ENCODE measurements at places on chromosomes 1 and 21. TPM values are rescaled to one million over a fixed set of nuclear protein-coding genes. Genes with fewer than 3 reads are reported as not detected.

The IKBKE gene
- 0.94 TPM for total RNA-seq

The CBR3 gene
- 4.9 TPM for total RNA-seq

The FBXO2 gene
- total RNA-seq, result 7.9 TPM

The OR2AK2 gene
- total RNA-seq, result not detected

The S100A2 gene
- not detected for total RNA-seq

The CD52 gene
- total RNA-seq, result 14.3 TPM

The FABP3 gene
- total RNA-seq, result 2,432 TPM

The RXRG gene
- total RNA-seq, result 2.4 TPM

The CSDE1 gene
- 652 TPM for total RNA-seq

The CYB561D1 gene
- total RNA-seq, result 5.8 TPM

The KCNE2 gene
- total RNA-seq, result not detected

The PLA2G4A gene
- total RNA-seq, result 7.8 TPM

The STUM gene
- total RNA-seq, result 0.42 TPM

The PDC gene
- not detected for total RNA-seq

The ZNF648 gene
- not detected for total RNA-seq

The FYB2 gene
- 1.9 TPM for total RNA-seq

The LYPD8 gene
- not detected for total RNA-seq

The PRDM16 gene
- 0.99 TPM for total RNA-seq

The ADAMTS5 gene
- total RNA-seq, result 7.2 TPM

The OR2L13 gene
- total RNA-seq, result not detected

The KRTAP21-2 gene
- total RNA-seq, result not detected

The VASH2 gene
- total RNA-seq, result 1.8 TPM

The RHOC gene
- total RNA-seq, result 235 TPM

The RCAN3 gene
- 5.8 TPM for total RNA-seq

The NCMAP gene
- 0.18 TPM for total RNA-seq

The CLCA1 gene
- total RNA-seq, result not detected

The ACTL8 gene
- not detected for total RNA-seq
